Cerebellar nuclear complex (tissue), 1 donor: ENCODE measurements at places on chromosomes 11 and 22.

DNA sequence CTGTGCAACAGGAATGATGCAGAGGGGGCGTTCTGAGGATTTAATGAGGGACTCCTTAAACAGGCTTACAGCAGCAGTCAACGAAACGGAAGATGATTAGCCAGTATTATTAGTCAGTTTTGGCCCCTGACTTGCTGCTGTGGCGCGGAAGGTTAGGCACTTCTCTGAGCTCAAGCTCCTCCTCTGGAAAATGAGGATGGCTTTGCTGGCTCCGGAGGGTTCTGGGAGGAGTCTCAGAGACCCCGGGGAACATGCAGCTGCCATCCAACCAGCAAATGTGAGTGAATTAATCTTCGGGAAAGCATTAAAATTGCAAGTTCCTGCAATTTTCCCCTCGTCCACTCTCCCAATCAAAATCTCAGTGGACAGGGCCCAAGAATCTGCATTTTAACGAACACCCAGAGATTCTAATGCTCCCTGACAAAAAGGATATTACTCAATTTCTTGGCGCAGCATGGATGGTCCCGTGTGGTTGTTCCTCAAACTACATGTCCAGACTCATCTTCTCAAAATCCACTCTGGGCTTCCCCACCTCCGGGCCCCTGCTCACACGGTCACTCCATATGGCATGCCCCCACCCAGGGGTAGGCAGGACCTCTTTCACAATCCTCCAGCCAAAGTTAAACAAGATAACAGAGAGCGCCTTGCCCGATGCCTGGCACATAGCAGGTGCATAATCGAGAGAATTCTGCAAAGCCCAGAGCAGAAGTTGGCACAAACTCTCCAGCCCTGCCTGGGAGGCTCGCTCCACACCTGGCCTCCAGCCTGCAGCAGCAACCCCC, 6.4 kb downstream of the ELFN2 start:
- DNase-seq = no peak

- no peak for DNase-seq
Observed at GRCh38 chr11:110907629-110908028, 195.4 kb upstream of the ARHGAP20 start.

DNA sequence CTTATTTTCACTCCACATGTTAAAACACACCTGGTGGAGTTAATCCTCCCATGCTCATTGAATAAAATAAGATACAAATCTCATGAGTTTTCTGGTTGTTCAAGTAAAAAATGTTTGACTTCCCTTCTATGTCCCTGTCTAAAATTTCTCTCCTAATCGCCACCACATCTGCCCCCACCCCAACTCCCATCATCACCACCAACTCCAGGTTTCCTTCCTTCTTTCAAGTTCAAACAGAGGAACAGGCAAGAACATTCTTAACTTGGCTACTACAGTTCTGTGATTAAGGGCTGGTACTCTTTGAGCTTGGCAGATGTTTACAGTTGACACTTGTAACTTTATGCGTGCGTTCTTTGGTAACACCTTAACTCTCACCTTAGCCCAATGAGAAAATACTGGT, 9.1 kb upstream of the PSMA1 start:
- no peak for DNase-seq

DNA sequence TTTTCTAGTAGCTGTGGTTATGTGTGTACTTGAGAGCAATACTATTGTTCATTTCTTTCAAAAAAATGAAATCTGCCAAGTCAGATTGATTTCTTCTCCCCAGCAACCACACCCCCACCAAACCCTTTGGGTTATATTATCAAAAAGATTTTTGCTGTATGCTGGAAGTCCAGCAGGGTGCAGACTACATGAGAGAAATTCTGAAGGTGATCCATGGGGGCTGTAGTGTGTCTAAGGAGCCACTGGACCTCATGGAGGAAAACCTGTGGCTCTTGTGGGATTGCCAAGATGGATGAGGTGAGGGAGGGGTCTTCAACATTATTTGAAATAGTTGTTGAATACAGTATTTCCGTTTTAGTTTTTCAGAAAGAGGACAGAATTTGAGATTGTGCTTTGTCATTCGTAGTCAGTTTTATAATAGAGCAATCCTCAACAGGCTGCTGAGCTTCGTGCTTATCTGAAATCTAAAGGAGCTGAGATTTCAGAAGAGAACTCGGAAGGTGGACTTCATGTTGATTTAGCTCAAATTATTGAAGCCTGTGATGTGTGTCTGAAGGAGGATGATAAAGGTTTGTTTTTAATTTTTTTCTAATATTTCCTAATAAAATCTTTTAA, 3.1 kb downstream of the EIF3M start:
- no peak for DNase-seq

GRCh38 chr11:117793583-117793982, 3.4 kb downstream of the DSCAML1 start:
- DNase-seq = no peak

DNA sequence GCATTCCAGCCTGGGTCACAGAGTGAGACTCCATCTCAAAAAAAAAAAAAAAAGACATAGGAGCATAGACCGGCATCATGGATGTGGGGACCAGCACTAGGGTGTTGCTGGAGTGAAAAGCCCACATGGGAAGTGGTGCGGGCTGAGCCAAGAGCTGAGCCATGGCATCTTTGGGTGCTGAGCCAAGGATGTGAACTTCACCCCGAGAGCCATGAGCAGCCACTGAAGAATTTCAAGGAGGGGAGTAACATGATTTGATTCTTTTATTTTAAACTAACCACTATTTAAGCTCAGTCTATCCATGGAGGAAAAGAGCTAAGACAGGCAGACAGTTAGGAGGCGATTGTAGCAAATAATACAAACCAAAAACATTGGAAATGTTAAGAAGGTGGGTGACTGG, 57.4 kb downstream of the AHNAK start:
- DNase-seq = no peak

DNA sequence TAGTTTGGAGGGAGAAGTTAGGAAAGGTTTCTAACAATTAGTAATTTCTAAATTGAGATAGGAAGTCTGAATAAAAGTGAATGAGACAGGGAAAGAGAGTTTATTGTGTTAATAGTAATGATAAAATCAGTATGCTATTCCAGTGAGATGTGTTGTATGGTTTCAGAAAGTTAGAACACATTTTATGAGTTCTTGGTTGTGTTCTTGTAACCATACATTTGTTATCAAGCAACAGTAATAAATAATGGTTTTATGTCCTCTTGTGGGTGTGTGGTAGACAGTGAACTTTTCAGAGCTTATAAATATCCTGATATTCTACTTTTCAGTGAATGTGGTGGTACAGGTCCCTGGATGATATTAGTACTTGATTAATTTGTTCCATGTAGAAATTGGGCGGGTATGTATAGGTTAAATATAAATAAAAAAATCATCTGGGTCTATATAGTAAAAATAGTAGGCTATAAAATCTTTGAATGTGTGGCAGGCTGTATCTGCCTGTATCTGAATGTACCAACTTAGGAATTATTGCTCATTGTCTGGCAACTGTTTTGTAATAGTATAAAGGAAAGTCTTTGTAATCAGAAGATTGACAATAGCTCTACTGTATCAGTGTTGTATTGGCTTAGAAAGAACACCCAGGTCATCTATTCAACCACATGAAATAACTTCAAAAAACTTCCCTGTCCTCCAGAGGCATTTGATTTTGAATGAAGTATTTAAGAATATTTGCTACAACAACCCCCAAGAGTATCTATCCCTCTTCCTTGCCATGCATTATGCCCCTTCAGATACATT, 54.8 kb downstream of the UVRAG start:
- no peak for DNase-seq

- no peak for DNase-seq
Observed at GRCh38 chr11:10683429-10683828, 10.1 kb downstream of the IRAG1 start.

GRCh38 chr11:64356498-64357411, 2.2 kb upstream of the RPS6KA4 start:
- peak; percentile 31 for DNase-seq

DNA sequence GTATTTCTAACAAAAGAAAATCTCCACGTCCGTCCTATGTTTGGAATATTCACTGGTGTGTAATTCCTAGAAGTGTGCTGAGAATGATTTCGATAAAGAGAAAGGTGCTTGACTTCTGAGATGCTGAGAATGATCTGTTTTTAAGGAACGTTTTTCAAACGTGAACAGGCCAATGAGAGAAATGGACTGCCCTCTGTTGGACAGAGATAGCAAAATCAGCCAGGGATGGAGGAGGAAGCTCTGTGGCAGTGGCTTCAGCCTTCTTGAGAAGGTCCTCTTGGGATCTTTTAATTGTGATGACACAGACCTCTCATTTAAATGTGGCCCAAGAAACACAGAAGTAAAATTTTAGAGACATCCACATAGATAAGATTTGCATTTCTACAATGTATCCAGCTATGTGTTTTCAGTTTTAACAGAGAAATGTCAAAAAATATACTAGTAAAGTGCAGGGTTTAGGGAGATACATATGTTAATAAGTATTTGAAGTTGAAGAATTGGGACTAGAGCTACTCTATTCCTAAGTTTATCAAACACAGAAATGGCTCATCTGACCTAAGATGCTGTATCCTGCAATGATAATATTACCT, 84.0 kb upstream of the RCN1 start:
- DNase-seq = peak; percentile 22

- DNase-seq = no peak
Observed at GRCh38 chr11:64742087-64742888, 1.7 kb downstream of the RASGRP2 start.

DNA sequence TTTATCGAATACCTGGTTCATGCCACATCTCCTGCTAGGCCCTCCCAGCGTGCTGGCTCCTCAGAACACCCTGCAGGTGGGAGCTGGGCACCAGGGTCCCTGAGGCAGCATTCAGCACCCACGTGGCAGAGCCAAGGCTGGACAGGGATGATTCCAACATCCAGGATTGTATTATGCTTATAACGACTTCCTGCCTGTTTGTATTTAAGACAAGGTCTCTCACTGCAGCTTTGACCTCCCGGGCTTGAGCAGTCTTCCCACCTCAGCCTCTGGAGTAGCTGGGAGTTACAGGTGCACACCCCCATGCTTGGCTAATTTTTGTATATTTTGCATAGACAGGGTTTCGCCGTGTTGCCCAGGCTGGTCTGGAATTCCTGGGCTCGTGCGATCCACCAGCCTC, 64.7 kb upstream of the WNT7B start:
- no peak for DNase-seq

DNA sequence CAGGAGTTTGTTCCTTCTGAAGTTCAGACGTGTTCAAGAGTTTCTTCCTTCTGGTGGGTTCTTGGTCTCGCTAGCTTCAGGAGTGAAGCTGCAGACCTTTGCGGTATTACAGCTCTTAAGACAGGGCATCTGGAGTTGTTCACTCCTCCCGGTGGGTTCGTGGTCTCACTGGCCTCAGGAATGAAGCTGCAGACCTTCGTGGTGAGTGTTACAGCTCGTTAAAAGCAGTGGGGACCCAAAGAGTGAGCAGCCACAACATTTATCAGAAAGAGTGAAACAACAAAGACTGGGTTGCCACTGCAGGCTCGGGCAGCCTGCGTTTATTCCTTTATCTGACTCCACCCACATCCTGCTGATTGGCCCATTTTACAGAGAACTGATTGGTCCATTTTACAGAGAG, 373.1 kb downstream of the ETS1 start:
- no peak for DNase-seq

DNA sequence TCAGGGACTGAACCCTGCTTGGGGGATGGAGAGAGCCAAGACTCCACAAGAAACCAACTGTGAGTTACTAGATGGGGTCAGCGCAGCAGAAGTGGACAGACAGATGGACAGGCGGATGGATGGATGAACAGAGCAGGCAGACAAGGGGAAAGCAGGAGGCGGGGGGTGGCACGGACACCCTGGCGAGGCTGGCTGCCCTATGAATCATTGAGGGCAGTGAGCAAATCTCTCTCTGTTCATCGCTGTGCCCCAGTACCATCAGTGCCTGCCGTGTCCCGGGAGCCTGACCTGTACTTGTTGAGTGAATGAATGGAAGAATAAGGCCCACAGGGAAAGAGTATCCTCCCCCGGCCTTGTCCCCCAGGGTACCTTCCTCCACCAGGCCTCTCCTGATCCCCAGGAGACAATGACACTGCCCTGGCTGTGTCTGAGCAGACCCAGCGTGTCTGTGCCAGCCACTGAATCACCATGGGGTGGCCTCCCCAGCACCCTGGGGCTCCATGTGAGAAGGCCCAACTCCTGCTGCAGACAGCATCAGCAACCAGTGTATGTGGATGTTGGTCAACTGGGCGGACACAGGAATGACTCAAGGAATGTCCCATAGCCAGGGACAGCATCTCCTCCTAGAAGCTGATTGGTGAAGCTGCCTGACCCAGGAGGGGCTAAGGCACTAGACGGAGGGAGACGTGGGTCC, 5.1 kb upstream of the KLHL35 start:
- DNase-seq = no peak

GRCh38 chr11:95684701-95685100, 104.9 kb downstream of the FAM76B start:
- no peak for DNase-seq

GRCh38 chr11:120226714-120227113, 13.2 kb upstream of the POU2F3 start:
- no peak for DNase-seq

DNA sequence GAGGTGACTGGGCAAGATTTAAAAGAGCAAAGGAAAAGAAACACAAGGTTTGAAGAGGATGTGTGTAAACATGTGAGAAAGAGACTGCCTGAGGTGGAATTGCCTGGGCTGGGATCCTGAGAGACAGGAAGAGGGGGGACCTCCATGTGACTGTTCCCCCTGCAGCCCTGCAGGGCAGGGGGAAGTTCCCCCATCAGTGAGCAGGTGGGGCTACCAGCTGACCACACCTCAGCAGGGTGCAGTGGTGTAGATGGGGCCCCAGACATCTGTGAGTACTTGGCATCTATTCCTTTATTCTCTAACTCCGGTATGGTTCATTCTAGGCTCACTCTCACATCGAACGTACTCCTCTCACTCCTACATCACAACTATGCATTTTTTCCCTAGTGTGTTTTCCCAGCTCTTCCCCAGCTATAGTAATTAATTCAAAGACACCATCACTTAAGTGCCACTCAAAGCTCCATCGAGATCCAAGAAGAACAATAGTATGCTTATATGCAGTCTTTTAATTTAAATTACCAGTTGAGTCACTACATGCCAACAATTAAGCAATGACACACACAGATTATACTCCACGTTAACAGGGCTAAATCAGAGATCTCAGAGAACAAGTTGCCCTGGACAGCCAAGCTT, 42.7 kb downstream of the LGR4 start:
- no peak for DNase-seq
